ENCODE measurements at places on chromosomes 3 and 15.

DNA sequence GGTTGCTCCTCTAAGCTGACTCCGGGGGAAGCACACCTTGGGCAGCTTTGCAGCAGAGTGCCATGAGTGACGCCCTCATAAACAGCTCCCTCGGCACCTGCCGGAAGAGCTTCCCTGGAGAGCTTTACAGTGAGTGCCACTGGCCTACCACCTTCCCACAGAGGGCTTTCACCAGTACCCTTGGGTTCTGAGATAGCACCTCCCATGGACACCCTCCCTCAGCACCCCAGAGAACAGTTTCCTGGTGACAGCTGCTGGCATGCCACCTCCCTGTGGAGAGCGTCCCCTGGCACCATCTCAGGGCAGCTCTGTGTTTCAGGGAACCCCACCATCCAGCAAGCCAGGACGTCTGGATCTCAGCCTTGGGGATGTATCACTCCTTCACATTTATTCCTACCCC lies 49.1 kb downstream of the RUBCN start:
- DNase-seq: no peak

- DNase-seq: no peak
Measured at GRCh38 chr3:16427103-16427965, 86.2 kb downstream of the RFTN1 start.

GRCh38 chr3:30894521-30895251 lies at the start of gene GADL1:
Gene GADL1 (minus strand): TSS chr3:30894661. CDS start chr3:30894614, 47 bp downstream.
- no peak for DNase-seq

DNA sequence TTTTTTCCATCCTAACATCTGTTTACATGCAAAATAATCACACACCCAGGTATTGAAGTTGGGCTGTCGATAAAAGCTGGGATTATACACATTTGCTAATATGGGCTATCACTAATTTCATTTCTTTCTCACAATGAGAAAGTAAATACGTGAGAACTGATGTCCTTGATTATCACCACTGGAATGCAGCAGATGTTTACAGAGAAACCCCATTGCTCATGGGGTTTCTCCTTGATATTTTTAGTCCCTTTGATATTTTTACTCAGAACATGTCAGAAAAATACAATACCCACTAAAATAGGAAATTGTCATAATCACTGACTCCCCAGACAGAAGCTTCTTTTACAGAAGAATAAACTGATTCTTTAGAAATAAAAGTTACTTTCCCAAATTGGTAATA lies 535.1 kb upstream of the CCDC54 start:
- no peak for DNase-seq

- DNase-seq: no peak
Measured at GRCh38 chr15:41336549-41336948, 3.9 kb downstream of the NUSAP1 start.

DNA sequence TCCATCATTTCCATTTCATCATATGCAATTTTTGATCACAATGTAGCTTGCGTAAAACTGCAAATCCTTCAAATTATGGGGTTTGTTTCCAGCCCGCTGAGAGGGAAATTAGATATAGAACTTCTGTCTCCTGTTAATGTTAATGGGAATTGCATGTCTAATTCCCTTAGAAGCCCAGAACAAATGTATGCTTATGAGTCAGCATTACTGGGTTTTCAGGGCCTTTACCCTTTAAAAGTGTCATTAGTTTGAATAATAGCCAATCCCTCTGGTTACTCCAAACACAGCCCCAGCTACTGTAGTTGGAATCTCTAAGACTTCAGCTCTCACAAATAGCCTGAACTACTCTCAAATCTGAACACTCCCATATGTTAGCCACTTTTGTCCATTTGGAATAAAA lies 439.4 kb downstream of the C3orf38 start:
- DNase-seq: no peak

DNA sequence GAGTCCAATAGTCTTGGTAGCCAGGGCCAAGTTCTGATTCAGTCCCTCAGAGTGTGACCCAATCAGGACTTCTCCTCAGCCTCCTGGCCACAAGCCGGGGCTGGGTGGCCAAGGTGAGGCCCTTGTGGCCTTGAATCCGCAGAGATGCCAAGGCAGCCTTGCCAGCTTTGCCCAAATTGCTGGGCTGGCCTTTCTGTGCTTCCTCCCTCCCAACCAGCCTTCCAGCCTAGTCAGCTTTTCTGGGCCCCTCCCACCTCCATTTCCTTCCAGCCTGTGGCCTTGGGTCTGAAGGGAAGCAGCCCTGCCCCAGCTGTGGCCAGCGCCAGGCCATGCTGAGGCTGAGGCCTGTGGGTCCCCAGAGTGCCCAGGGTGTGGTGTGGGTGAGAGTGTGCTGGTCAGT lies 34.3 kb upstream of the ANKDD1A start:
- DNase-seq: no peak
